ENCODE measurements at places on chromosomes 11 and 22. TPM values are rescaled to one million over a fixed set of nuclear protein-coding genes. Genes with fewer than 3 reads are reported as not detected.

GRCh38 chr11:36097219-36097650 is 153.4 kb downstream of the LDLRAD3 start:
- DNase-seq, result no peak
- no peaks in the 10 kb centered on the region for H3K36me3 ChIP-seq
- H3K27me3 ChIP-seq, result peaks cover 13% of the 10 kb centered on the region
- H3K27ac ChIP-seq, result no peak overlapping the region
- H3K4me3 ChIP-seq, result no peak overlapping the region

DNA sequence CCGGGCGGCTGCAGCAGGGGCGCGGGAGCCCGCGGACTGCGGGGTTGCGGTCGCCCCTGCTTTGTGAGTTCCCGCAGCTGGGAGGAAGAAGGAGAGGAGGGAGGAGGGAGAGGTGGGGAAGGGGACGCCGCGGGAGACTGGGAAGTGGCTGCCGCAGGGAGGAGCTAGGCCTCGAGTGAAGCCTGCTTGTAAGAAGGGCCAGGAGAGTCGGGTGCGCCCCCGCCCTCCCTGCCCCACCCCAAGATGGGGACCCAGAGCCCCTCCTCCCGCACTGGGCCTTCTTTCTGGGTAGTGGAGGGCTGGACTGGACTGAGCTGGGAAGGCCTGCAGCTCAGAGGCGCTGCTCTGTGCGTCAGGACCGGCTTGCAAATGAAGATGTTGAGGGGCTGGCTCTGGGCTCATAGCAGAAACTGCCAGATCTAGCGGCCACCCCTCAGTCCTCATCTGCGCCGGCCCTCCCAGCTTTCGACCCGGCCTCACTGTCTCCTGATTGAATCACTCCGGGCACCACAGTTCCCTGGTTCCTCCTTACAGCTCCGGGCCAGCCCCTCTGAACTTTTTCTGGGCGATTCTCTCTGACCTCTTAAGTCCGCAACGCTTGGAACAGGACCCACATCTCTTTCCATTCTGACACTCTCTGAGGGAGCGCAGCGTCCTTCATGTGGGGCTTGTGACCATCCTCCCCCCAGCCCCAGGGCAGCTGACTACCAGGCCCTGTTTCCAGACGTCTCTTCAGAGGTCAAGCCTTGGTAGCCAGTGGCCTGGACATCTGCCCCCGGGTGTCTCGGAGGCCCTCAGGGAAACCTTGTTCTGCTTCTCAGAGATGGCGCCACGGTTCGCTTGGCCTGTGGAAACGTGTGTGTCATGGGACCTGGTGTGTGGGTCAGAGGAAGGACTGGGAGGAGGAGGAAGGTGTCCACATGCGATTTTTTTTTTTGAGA is 21.9 kb downstream of the SERPINH1 start:
- H3K27ac ChIP-seq, result peak overlapping the region; percentile 69
- no peaks in the 10 kb centered on the region for H3K36me3 ChIP-seq
- peak overlapping the region; percentile 75 for H3K4me3 ChIP-seq
- no peaks in the 10 kb centered on the region for H3K27me3 ChIP-seq

- H3K4me3 ChIP-seq, result no peak overlapping the region
- peaks cover 18% of the 10 kb centered on the region for H3K27me3 ChIP-seq
- no peak for DNase-seq
- H3K4me1 ChIP-seq, result no peaks in the 10 kb centered on the region
- no peak overlapping the region for H3K27ac ChIP-seq
Observed at GRCh38 chr11:69746752-69747742, 28.1 kb downstream of the FGF4 start.

GRCh38 chr22:22458896-22459588 is 49.5 kb downstream of the ZNF280B start:
- H3K4me3 ChIP-seq, result no peak overlapping the region
- H3K27me3 ChIP-seq, result peaks cover 35% of the 10 kb centered on the region
- peaks cover 3% of the 10 kb centered on the region for H3K36me3 ChIP-seq
- DNase-seq, result no peak

GRCh38 chr11:34423300-34423699 is 15.4 kb upstream of the CAT start:
- DNase-seq, result no peak
- no peak overlapping the region for H3K27ac ChIP-seq
- H3K36me3 ChIP-seq, result no peaks in the 10 kb centered on the region
- H3K4me1 ChIP-seq, result peaks cover 2% of the 10 kb centered on the region
- H3K27me3 ChIP-seq, result peaks cover 10% of the 10 kb centered on the region

DNA sequence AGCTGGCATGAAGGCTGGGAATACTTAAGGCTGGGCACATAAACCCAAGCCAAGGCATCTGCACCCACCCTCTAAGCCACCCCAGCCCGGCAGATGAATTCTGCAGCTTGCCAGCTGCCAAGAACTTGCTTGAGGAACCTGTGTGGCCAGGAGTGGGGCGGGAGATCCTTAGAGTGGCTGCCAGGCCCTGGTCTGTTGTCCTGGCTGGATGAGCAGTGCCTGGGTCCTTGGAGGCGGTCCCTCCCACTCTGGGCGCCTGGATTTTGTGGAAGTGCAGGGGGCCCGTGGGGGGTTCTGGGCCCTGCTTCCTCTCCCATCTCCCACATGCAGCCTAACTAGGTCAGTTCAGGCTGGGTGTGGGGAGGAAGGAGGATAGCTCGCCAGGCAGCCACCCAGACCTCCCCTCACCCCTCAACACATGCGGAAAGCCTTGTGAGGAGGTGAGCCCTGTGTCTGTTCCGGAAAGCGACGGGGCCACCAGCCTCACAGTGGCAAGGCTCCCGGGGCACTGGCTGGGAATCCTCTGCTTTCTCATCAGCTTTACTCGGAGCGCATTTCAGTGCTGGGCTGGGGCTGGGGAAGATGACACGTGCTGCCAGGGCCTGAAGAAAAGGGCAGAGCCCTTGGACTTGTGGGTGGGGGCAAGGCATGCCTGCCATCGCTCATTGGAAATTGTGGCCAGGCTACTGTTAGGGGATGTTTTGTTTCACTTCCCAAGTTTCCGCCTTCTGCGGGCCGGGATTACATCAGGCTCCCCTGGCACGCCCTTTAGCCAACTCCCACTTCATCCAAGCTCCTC is 8.4 kb downstream of the DAGLA start:
- DNase-seq, result no peak
- peaks cover 6% of the 10 kb centered on the region for H3K27me3 ChIP-seq
- H3K27ac ChIP-seq, result no peak overlapping the region
- H3K4me1 ChIP-seq, result no peaks in the 10 kb centered on the region
- H3K4me3 ChIP-seq, result no peak overlapping the region
- no peaks in the 10 kb centered on the region for H3K36me3 ChIP-seq

The TEX54 gene
- 0.42 TPM for total RNA-seq

- H3K4me1 ChIP-seq, result no peaks in the 10 kb centered on the region
- H3K4me3 ChIP-seq, result no peak overlapping the region
- peaks cover 2% of the 10 kb centered on the region for H3K27me3 ChIP-seq
- no peaks in the 10 kb centered on the region for H3K36me3 ChIP-seq
- no peak for DNase-seq
- H3K27ac ChIP-seq, result no peak overlapping the region
Observed at GRCh38 chr11:131875611-131876010, 505.2 kb downstream of the NTM start.

GRCh38 chr11:15780837-15781236 is 575.5 kb downstream of the SOX6 start:
- no peak overlapping the region for H3K4me3 ChIP-seq
- no peaks in the 10 kb centered on the region for H3K4me1 ChIP-seq
- no peaks in the 10 kb centered on the region for H3K36me3 ChIP-seq
- H3K27me3 ChIP-seq, result peaks cover 6% of the 10 kb centered on the region
- H3K27ac ChIP-seq, result no peak overlapping the region

GRCh38 chr11:36281850-36282249 is 7.4 kb downstream of the COMMD9 start:
- H3K27ac ChIP-seq, result no peak overlapping the region
- H3K4me1 ChIP-seq, result peaks cover 7% of the 10 kb centered on the region
- DNase-seq, result no peak
- H3K27me3 ChIP-seq, result no peaks in the 10 kb centered on the region
- H3K36me3 ChIP-seq, result peaks cover 5% of the 10 kb centered on the region

GRCh38 chr22:48955351-48956311 is 872.0 kb downstream of the BRD1 start:
- no peak for DNase-seq
- no peak overlapping the region for H3K4me3 ChIP-seq
- no peaks in the 10 kb centered on the region for H3K4me1 ChIP-seq
- no peaks in the 10 kb centered on the region for H3K36me3 ChIP-seq

GRCh38 chr11:110463153-110463552 is 33.4 kb downstream of the FDX1 start:
- no peak overlapping the region for H3K4me3 ChIP-seq
- H3K36me3 ChIP-seq, result peaks cover 13% of the 10 kb centered on the region
- no peaks in the 10 kb centered on the region for H3K27me3 ChIP-seq
- H3K27ac ChIP-seq, result no peak overlapping the region
- peak; percentile 67 for DNase-seq
- H3K4me1 ChIP-seq, result no peaks in the 10 kb centered on the region

- H3K27me3 ChIP-seq, result no peaks in the 10 kb centered on the region
- no peak overlapping the region for H3K27ac ChIP-seq
- no peaks in the 10 kb centered on the region for H3K4me1 ChIP-seq
- DNase-seq, result no peak
- H3K36me3 ChIP-seq, result peaks cover 65% of the 10 kb centered on the region
Observed at GRCh38 chr11:111745719-111746504, 20.3 kb downstream of the PPP2R1B start.

DNA sequence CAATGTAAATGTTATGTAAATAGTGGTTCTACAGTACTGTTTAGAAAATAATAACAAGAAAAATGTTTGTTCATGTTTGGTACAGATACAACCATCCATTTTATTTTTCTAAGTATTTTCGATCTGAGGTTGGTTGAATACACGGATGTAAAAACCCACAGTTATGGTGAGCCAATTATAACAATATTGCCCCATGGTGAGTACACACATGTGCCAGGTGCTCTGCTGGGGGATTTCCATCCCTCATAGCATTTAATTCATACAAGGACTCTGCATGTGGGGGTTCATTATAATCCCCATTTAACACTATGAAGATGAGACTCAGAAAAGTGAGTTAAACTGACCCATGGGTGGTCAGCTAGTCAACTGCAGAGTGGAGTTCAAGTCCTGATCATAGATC is 23.3 kb upstream of the TTC28 start:
- H3K27me3 ChIP-seq, result no peaks in the 10 kb centered on the region
- no peaks in the 10 kb centered on the region for H3K4me1 ChIP-seq
- peaks cover 24% of the 10 kb centered on the region for H3K36me3 ChIP-seq
- no peak overlapping the region for H3K4me3 ChIP-seq

The OR5B21 gene
- 0.33 TPM for total RNA-seq

The COMT gene
- total RNA-seq, result 78.5 TPM

DNA sequence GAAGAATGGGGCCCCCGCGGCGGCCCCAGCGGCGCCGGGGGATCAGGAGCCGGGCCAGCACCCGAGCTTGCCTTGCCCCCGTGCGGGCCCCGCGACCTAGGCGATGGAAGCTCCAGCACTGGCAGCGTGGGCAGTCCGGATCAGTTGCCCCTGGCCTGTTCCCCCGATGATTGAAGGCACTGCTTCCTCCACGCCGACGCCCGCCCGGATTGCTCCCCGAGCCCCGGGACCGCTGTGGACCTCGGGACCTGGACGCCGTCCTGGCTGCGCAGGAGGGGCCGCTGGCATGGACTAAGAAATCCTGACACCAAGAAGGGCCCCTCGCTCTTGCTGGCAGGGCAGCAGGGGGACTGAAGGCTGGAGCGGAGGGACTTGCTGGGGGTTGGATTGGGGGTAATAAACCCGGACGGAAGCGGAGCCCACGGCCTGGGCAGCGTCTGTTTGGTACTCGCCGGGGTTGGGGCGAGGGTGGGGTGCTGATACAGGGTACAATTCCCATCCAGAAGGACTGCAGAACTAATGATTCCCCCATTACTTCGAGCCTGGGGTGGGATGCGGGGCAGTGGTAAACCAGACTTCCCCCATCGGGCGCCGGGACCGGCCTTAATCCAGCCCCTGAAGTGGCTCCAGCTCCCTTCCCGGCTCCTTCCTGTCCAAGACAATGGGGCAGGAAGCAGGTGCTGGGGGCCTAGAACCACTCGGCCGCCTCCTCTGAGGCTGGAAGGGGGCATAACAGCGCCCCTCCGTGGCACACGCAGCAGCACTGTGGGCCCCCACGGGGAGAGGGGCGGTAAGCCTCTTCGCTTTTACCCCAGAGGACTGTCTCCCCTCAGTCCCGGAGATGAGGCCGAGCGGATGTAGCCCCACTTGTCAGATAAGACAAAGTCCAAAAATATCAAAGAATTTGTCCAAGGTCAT is 1.0 kb downstream of the CCDC85B start:
- H3K27me3 ChIP-seq, result no peaks in the 10 kb centered on the region
- DNase-seq, result peak; percentile 60
- H3K4me1 ChIP-seq, result peaks cover 71% of the 10 kb centered on the region
- H3K27ac ChIP-seq, result peak overlapping the region; percentile 82
- peaks cover 44% of the 10 kb centered on the region for H3K36me3 ChIP-seq
- peak overlapping the region; percentile 94 for H3K4me3 ChIP-seq

DNA sequence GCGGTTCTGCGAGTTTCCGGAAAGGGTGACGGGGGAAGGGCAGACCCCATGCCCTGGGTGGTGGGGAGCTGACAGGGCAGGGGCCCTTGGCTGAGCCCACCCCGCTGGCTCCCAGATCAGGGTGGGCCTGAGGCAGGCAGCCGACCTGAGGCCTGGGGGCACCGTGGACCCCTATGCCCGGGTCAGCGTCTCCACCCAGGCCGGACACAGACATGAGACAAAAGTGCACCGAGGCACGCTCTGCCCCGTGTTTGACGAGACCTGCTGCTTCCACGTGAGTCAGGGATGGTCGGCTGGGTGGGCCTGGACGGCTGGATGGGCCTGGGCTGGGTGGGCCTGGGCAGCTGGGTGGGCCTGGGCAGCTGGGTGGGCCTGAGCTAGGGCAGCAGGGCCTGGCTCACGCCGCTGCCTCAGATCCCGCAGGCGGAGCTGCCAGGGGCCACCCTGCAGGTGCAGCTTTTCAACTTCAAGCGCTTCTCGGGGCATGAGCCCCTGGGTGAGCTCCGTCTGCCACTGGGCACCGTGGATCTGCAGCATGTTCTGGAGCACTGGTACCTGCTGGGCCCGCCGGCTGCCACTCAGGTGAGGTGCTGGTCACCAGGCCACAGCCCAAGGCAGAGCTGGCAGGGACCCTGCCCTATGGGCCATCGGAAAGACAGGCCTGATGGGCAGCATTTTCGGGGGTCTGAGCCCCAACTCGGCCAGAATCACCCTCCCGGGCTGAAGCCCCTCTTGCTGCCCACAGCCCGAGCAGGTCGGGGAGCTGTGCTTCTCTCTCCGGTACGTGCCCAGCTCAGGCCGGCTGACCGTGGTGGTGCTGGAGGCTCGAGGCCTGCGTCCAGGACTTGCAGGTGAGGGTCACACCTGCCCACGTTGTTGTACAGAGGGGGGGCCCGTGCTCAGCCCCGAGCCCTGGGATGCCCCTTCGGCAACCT is 1.5 kb downstream of the SYT8 start:
- H3K36me3 ChIP-seq, result no peaks in the 10 kb centered on the region
- DNase-seq, result no peak
- H3K4me1 ChIP-seq, result no peaks in the 10 kb centered on the region
- H3K27me3 ChIP-seq, result no peaks in the 10 kb centered on the region
- no peak overlapping the region for H3K27ac ChIP-seq

DNA sequence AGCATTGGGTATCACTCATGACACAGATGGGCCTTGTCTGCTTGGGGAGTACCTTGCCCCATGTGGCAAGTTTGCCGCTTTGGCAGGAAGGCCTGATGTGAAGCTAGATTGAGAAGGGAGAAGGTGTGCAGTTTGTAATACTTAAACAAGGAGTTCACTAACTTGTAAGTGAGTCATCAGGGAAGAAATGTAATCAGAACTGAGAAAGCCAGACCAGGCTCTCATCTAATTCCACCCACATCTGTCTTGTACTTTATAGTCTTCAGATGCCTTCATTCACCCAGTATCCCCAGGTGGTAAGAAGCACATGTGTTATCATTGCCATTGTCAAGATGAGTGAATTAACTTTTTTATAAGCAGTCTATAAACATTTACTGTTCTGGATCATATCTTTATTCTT is 116.0 kb upstream of the DDI1 start:
- no peaks in the 10 kb centered on the region for H3K4me1 ChIP-seq
- no peak for DNase-seq
- no peaks in the 10 kb centered on the region for H3K36me3 ChIP-seq
- H3K27me3 ChIP-seq, result no peaks in the 10 kb centered on the region
- no peak overlapping the region for H3K27ac ChIP-seq

The SAA2 gene
- total RNA-seq, result not detected
